Prostate gland (tissue), 2 donors: ENCODE measurements at places on chromosomes 1 and 21. TPM values are rescaled to one million over a fixed set of nuclear protein-coding genes. Genes with fewer than 3 reads are reported as not detected.

Gene DMRTA2
- total RNA-seq = not detected

Gene ANKRD65
- 34.9 TPM for total RNA-seq

Gene ST6GALNAC3
- 0.80 TPM for total RNA-seq

- no peak for DNase-seq
These were observed 62.0 kb upstream of the NEK2 start for GRCh38 chr1:211737115-211738035.

DNA sequence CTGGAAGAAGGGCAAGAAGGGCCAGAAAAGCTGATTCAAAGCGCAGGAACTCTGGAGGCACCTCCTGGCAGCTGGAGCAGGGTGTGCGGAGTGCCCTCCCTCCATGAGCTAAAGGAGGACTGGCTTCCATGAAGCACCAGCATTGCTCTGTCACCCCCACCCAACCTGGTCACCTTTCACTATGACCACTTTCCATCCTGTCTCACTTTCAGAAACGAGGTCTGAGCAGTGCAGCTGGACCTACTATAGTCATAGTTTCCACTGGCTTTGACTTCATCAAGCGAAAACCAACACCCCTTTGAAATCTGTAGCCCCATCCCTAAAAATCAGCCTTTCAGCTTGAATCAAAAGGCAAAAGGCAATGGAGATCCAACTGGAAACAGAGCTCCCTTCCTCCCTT is 84.8 kb upstream of the CACNA1E start:
- DNase-seq = no peak

GRCh38 chr1:57424231-57425027 is 569 bp upstream of the DAB1 start:
- peak; percentile 5 for DNase-seq
